ENCODE measurements at places on chromosomes 7 and 10.

- DNase-seq: no peak
Measured at GRCh38 chr7:86768967-86769760, 125.5 kb downstream of the GRM3 start.

DNA sequence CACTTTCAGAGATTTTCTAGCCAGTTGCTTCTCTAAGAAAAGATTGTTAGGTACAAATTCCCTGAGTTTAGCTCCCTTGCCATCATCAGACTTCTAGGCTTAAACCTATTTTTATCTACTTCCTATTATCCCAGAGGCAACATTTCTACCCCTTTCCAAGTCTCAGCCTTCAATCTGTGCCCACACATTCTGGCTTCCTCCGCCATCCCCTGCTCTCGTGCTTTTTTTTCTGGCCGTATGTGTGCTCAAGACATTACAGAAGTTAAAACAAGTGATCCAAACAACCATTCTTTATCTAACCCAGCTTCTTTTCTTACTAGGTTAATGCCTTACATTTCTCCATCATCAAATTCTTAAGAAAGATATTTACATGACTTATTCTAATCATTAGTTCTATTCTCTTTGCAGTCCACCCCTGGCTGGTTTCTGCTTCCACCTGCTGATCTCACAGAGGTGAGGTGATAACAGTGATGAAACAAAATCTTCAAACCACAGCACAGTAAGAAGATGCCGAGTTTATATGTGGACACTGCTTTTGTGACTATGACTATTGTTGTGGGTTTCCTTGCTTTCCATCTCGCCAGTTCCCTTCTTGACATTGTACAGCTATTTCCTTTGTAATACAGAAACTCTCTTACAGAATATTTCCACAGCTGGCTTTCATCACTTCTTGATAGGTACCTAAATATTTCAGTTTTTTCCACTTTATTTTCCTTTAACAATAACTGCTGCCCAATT is 18.3 kb upstream of the CDK6 start:
- DNase-seq: no peak

- DNase-seq: no peak
Measured at GRCh38 chr7:74452748-74453321, 871 bp upstream of the GTF2IRD1 start.

- no peak for DNase-seq
Measured at GRCh38 chr10:26733750-26734568, 36.5 kb downstream of the PDSS1 start.

DNA sequence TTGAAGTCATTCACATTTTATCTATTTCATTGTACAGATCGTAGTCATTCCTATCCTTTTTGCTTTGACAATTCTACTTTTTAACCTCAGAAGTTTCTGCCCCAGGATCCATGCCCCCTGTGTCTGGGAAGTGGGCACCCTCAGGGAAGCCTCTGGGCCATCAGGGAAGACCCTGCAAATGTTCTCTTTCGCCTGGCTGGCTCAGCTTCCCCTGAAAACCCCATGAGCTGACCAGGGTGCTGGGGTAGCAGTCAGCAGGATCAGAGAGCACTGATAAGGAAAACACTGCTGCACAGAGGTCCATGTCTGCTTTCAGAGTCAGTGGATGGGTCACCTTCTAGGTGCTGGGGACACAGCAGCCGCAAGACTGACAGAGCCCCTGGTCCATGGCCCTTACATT is 23.8 kb downstream of the CUZD1 start:
- no peak for DNase-seq

- no peak for DNase-seq
Measured at GRCh38 chr10:132030898-132031463, 34.8 kb upstream of the JAKMIP3 start.

DNA sequence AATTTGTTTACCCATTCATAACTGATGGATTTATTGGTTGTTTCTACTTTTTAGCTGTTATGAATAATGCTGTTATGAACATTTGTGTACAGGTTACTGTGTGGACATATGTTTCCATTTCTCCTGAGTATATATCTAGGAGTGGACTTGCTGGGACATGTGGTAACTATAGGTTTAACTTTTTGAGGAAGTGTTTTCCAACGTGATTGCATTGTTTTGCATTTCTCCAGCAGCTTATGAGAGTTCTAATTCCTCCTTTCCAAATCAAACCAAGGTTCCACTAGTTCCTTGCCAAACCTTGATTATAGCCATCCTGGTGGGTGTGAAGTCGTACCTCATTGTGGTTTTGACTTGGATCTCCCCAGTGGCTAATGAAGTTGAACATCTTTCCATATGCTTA is 2.6 kb upstream of the PRF1 start:
- DNase-seq: no peak

GRCh38 chr10:34348021-34348420 is 467.1 kb downstream of the PARD3 start:
- DNase-seq: no peak

DNA sequence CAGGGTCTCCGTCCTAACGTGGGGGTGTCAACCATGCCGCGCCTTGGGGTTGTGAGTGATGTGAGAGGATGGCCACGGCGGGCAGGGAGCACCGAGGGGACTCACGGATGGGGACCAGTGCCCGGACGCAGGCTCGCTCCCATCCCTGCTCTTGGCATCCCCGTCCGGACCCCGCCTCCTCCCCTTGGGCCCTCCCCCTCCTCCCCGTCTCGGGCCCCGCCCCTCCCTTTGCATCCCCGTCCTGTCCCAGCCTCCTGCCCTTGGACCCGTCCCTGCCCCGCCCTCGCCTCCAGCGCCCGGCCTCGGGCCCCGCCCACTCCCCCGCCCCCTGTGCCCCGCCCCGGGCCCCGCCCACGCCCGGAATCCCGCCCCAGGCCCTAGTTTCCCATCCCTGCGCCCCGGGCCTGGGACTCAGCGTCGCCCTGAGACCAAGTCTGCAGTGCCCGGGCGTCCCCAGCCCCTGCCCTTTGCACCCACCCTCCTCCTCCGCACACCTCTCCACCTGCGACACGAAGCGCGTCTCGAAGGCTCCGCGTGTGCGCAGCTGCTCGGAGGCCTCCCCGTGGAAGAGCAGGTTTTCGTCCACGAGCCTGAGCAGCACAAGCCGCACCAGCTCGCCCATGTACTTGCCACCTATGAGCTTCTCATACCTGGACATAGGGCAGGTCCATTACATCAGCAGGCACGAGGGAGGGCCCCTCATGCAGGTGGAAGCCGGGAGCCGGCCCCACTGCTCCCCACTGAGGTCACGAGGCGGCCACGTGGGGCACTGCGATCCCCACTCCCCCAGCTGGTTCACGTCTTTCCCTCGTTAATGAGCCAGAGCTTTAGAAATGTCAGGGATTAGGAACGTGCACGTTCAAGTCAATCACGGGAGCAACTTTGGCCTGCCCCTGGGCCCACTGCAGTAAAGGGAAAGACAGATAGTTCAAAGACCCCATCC is 5.1 kb upstream of the MYL7 start:
- DNase-seq: peak; percentile 67
